ENCODE measurements at places on chromosomes 1 and 21. TPM values are rescaled to one million over a fixed set of nuclear protein-coding genes. Genes with fewer than 3 reads are reported as not detected.

Gene CD1C
- 2.2 TPM for polyA plus RNA-seq

Gene MNDA
- 6.9 TPM for polyA plus RNA-seq

Gene RHOC
- polyA plus RNA-seq, result 282 TPM

Gene OR2L5
- not detected for polyA plus RNA-seq
